ENCODE measurements at places on chromosomes 2 and 18.
A peak's percentile ranks its signal among the peaks of the same experiment; 100 is the strongest.

GRCh38 chr2:228378696-228379425 lies 197.4 kb upstream of the SPHKAP start:
- no peak for DNase-seq

GRCh38 chr18:54280220-54280569 lies 10.9 kb downstream of the POLI start:
- DNase-seq = no peak

DNA sequence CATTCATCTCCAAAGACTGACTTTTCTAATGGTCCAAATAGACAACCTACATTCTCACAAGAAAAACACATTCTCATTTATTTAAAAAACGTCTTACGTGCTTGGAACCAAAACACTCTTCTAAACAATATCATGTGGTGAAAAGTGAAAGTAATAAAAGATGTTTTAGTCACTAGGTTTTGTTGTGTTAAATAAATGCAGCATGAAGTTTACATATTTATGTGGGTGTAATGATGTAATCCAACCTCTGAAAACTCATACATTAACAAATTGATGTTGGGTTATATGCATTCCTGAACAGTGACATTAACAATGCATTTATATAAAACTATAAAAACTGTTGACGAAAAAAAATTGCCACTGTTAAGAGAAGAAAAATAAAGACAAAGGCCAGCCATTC lies 55.1 kb upstream of the ACVR2A start:
- DNase-seq = peak; percentile 50

DNA sequence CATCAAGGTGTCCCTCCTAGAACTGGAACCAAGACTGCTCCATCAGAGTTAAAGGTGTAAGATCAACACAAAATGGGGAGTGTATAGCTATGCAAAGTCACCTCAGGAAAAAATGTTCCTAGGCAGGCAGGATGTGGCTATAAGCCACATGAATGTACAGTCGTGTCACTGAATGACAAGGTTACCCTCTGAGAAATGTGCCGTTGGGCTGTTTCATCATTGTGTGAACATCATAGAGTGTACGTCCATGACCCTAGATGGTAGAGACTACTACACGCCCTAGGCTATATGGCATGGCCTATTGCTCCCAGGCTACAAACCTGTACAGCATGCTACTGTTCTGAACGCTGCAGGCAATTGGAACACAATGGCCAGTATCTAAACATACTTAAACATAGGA lies 24.5 kb downstream of the TYMS start:
- DNase-seq = no peak

GRCh38 chr18:77068321-77069312 lies 64.0 kb downstream of the MBP start:
- peak; percentile 91 for DNase-seq

- no peak for DNase-seq
Observed at GRCh38 chr2:199756743-199757142, 94.2 kb downstream of the FTCDNL1 start.
